Stimulated activated CD4-positive, alpha-beta T cell treated with anti-CD3 and anti-CD28 coated beads, TNF-alpha, amount 100 ng/mL, for 24 hours (primary cell): ENCODE measurements at places on chromosomes 5 and 9.

- DNase-seq = no peak
These were observed 88.8 kb downstream of the SPRY4 start for GRCh38 chr5:142235870-142236672.

- DNase-seq = no peak
These were observed 135.5 kb upstream of the PRLR start for GRCh38 chr5:35365758-35366157.

- DNase-seq = no peak
These were observed 1.2 kb upstream of the PAPPA start for GRCh38 chr9:116152390-116152789.

GRCh38 chr5:107340631-107341030 is 330.1 kb downstream of the EFNA5 start:
- DNase-seq = no peak

- no peak for DNase-seq
These were observed 480.9 kb upstream of the SEMA6A start for GRCh38 chr5:117055517-117055916.

DNA sequence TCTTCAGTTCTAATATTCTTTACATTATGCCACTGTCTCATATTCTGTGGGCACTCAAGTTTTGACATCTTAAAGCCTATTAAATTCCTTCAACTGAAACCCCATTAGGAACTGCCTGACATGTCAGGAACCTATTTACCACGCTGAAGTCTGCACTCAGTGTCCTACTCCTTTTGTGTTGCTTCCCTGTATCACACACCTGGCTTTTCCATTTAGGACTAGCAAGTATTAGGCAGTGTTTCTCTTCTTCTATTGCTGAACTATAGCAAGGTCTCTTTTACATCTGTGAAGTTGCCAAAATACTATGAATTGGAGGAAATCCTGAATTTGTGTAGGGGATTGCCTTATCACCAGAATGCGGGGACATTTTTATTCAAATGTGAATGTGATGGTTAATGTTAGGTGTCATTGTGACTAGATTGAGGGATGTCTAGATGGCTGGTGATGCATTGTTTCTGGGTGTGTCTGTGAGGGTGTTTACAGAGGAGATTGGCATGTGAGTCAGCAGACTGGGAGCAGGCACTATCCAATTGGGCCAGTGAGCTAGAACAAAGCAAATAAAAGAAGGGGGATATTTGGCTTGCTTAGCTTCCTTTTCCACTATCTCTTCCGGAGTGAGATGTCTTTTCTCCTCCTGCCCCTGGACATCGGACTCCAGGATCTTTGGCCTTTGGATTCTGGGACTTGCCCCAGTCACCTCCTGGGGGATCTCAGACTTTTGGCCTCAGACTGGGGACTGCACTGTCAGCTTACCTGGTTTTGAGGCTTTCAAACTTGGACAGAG is 21.2 kb upstream of the VCAN start:
- no peak for DNase-seq

DNA sequence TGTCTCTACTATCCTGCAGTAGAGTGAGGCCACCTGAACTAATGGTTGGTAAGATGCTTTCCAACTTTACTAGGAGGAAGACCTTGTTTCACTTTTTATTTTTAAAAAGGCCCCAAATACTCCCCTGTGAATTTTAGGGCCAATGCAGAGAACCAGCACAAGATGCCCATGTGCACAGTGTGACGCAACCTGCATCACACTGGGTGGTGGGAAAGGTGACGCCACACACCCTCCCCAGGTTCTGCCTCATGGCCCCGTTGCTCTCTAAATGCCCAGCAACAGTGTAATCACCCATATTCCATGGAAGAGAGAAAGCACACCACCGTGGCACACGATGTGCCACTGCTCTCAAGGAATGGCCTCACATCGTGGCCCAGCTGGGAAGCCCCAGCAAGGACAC is 6.4 kb downstream of the SURF4 start:
- no peak for DNase-seq

GRCh38 chr9:14432666-14433350 is 118.9 kb upstream of the NFIB start:
- no peak for DNase-seq

DNA sequence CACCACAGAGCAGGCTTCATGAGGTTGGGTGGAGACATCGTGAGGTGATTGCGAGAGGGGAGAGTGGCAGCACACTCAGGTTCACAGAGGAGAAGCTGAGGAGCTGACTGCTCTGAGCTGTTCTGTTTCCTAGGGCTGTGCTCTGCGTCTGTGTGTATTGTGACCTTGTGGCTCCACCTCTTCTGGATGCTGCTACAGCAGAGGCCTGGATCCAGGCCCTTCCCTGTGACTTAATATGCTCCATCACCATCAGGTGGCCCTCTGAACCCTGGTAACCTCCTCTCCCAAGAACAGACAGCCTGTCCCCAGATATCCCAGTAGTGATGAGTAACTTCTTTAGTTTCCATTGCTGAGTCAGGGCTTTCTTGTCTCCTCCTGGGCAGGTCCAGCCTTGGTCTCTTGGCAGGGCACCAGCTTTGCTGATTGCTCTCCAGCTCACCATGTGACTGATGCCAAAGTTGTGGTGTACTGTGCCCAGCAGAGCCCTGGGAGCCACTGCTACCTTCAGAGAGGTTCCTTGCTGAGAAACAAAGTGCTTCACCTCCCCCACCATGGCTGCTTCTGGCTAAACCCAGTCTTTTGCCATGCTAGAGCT is 212.8 kb upstream of the CHD1 start:
- DNase-seq = no peak

- peak; percentile 46 for DNase-seq
These were observed 289.5 kb downstream of the DOCK8 start for GRCh38 chr9:503881-504852.

DNA sequence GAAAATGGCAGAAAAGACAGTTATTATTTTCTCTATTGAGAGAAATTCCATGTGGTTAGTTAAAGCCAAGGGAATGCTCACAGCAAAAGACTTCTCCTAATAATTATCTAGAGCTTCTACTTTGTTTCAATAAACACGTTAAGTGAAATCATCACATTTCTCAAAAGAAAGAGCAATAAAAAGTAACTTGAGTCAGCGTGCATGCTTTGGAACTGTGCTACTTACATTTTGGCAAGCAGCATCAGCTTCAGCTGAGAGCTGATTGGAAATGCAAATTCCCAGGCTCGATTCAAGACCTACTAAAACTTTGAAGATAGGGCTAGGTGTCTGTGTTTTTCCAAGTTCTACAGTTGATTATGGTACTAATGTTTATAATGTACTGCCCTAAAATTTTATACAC is 132.1 kb downstream of the CDH18 start:
- no peak for DNase-seq

- no peak for DNase-seq
These were observed 13.3 kb downstream of the MYOZ3 start for GRCh38 chr5:150674341-150674821.

DNA sequence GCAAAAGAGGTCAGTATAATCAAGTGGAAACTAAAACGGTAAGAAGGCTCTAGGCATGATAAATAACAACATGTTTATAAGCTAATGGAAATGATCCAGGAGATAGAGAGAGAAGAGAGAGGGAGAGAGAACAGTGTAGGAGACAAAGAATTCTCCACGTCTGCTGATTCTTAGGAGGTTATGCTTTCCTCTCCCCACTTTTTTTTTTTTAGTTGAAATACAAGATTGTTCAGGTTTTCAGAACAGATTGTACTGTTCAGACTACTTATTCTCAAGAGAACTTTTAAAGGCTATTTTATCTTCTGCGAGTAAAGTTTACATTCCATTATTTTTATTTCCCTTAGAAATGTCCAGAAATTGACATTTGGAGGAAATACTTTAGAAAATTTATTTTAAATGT is 4.0 kb downstream of the CCDC192 start:
- no peak for DNase-seq

DNA sequence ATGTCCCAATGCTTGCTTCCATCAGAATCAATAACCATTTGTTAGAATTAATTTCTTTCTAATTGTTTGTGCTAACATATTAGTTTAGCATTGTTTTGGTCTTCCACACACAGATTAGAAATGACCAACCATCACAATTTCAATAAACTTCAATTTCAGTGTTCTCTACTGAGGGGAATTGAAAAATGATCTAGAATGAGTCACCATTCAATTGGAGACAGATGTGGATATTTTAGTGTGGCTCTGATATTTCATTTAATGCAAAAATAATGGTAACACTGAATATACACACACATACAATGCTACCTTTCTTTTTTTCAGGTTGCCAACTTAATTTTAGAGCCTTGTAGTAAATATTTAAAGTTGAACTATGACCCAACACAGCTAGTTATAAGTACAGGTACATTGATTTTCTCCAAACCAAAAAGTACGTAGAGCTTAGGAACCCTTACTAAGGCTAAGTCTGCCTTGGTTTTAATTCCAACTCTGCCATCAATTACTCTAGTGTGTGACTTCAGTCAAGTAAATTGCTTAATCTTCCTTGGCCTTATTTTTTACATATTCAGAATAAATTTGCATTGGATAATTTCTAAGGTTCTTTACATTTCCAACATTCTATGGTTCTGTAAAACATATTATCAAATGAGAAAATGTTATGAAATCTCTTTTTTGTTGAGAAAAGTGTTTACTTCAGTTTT is 143.9 kb downstream of the DMRTA1 start:
- no peak for DNase-seq

DNA sequence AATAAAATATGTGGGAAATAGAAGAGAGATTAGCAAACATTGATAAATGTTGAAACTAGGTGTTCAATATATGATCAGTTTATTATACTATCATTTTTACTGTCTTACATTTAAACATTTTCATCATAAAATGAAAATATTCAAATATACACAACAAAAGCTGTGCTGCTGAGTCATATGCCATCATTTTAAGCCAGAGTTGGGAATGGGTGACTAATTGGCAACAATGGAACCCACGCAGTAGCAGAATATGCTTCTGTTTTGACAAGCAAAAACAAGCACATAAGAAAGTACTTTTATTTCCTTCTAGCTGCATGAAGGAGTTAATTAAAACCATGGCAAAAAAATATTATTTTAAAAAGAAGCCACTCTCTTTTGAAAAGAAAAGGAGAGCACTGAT is 340.0 kb upstream of the EDIL3 start:
- no peak for DNase-seq

GRCh38 chr5:52837068-52837467 is 49.4 kb downstream of the ITGA1 start:
- no peak for DNase-seq

DNA sequence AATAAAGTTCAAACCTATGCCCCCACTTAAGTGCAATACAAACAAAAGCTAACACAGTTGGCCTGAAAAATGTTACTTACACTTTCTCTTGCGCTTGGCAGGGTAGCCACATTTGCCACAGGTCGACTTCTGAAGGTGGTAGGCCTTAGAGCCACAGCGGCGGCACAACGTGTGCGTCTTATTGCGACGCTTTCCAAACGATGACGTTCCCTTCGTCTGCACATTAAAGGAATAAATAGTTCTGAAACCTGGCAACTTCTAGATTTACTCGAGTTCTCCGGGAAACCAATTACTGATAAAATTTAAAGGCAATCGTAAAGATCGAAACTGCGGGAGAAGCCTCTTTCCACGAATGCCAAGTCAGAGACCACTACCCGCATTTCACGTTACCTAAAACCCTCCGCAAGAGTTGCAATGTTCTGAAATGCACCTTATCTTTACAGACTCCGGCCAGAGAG is 602 bp downstream of the RPL37 start:
- DNase-seq = no peak

DNA sequence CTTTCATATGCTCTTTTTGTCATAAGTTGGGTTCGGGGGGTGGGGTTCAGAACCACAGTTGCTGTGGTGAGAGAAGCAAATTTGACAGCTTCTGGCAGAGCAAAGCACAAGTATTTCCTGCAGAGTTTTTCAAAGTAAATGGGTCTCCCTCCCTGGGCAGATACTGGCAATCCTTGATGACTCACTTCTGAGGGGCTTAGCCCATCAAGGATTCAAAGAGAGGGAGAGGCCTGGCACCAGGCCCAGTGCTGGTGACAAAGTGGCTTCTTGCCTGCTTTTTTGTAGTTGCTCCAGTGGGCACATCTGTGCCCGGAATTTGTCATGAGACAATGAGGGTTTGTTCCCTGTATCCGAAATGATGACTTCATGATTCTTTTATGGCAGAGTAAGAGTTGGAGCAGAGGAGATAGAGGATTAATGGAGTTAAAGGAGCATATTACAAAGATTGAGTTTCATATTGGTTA is 46.6 kb upstream of the TNC start:
- no peak for DNase-seq

- DNase-seq = no peak
These were observed 50.4 kb upstream of the ARAP3 start for GRCh38 chr5:141732417-141732816.

GRCh38 chr5:179869101-179869500 is 10.5 kb upstream of the MRNIP start:
- DNase-seq = no peak

- no peak for DNase-seq
These were observed 52.5 kb upstream of the PRLR start for GRCh38 chr5:35282810-35283209.

- DNase-seq = no peak
These were observed 64.8 kb downstream of the SMIM23 start for GRCh38 chr5:171850324-171850947.

GRCh38 chr5:107817951-107818350 is 147.2 kb upstream of the EFNA5 start:
- no peak for DNase-seq

- no peak for DNase-seq
These were observed 98.2 kb downstream of the TAF11L14 start for GRCh38 chr5:17732351-17732923.

DNA sequence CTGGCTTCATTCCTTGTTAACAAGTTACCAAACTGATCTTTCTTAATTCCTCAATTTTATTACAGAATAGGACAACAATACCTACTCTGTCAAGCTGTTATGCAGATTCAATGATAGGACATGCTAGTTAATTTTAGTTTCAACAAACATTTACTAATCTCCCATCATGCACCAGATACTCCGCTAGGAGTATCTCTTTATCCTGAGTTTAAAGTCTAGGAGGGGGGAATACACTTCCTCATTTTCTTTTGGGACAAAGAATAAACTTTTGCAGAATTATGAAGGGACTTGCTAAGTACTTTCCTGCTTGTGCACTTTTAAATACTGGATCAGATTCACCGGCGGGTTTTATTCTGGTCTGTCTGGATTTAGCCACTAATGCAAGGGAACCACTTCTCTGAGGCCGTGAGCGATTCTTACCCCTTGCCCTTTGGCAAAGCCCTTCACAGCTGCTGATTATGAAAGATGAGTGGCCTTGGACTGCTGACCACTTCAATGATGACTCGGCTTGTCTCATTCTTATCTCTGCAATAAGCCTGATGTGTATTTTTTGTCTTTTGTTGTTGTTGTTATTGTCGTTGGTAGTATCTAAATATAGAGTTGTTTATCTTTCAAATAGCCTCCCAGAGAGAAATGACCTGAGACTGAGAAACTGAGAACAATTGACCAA is 73.9 kb downstream of the RMI1 start:
- DNase-seq = no peak
